Esophagus squamous epithelium (tissue), 5 donors: ENCODE measurements at places on chromosomes 12 and 14.

- DNase-seq: no peak
Observed at GRCh38 chr12:53868511-53868986, 70.1 kb upstream of the HOXC13 start.

DNA sequence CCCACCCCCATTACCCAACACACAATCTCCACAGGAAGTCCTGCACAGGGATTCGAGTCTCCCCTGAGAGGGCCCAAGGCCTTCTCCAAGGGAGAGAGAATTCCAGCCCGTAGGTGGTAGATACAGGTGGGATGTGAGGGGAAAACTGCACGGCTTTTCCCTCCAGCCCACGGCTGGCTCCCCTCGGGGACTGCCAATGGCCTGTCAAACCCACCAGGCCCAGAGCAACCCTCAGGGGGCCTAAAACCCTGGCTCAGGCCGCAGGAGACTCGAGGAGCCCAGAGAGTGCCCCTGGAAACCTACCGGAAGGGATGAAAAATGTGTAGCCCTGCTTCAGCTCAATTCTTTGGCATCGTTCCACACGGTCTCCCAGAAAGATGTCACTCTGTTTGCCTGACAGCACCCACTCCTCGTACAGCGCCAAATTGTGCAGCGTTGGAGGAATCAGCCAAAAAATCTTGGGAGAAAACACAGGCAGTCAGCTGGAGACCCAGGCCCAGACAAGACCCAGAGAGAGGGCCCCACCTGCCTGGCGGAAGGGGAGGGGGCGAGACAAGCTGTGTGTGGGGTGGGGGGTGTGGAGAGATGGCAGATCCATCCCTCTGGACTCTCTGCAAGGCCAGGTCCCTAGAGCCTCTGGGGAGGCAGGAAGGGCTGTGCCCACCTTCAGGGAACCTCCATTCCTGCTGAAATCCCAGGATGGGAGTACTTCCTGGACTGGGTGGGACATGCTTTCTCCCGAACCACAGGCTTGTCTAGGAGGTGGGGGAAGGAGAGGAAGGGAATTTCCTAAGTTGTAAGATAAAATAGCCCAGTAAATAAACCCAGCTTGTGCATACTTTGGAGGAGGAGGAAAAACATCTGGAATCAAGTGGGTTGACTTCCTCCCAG lies 48.1 kb downstream of the KDM2B start:
- DNase-seq: no peak

GRCh38 chr14:72714871-72715214 lies 179.1 kb downstream of the DPF3 start:
- DNase-seq: no peak

DNA sequence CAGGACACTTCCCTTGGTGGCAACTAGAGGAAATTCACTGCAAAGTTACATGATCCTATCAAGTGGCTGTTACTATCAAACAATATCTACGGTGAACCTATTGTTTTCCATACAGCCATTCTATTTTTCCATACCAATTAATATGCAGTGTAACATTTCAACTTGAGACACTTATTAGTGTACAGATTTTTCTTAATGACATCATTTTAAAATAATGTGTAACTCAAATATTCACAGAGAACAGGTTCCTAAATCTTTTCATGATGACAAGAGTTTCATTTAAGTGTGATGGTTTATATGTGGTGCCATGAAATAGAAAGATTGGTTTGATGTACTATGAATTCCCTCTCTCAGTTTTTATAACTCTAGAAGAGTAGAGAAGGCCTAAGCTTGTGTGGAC lies 291.2 kb upstream of the SOX5 start:
- DNase-seq: no peak

GRCh38 chr14:100622708-100623485 lies 35.7 kb upstream of the BEGAIN start:
- no peak for DNase-seq

GRCh38 chr14:24609655-24610344 lies at the start of gene GZMH:
GZMH (minus strand) TSS chr14:24609685; CDS start chr14:24609613, 72 bp downstream.
- DNase-seq: no peak

DNA sequence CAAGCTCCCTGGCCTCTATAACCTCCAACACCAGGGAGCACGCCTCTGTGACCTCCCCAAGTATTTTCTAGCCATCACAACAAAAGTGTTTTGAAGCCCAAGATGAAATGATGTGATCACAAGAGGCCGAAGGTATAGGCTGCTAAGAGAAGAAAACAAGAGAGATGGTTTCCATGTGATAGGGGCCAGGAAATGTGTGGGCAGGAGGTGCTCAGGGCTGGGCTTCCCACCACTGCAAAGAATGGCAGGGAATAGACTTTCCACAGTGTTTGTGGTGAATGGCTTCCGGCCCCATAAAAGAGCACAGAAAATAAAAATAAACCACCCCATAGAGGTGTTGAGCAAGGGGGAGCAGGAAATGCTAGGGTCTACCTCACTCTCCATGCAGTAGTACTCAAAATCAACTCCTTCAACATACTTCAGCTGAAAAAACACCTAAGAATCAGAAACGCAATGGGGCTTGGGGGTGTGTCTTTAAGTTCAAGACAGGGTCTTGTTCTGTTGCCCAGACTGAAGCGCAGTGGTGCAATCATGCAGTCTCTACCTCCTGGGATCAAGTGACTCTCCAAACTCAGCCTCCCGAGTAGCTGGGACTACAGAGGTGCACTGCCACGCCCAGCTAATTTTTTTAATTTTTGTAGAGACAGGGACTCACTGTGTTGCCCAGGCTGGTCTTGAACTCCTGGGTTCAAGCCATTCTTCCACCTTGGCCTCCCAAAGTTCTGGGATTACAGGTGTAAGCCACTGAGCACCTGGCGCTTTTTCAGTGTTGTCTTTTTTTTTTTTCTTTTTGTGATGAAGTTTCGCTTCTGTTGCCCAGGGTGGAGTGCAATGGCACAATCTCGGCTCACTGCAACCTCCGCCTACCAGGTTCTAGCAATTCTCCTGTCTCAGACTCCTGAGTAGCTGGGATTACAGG lies 27.1 kb downstream of the DAD1 start:
- no peak for DNase-seq

GRCh38 chr12:25616286-25616685 lies 63.2 kb upstream of the LMNTD1 start:
- no peak for DNase-seq

GRCh38 chr12:107568718-107569117 lies 116.9 kb upstream of the PWP1 start:
- DNase-seq: no peak

- DNase-seq: no peak
Observed at GRCh38 chr12:48788854-48789775, at the start of gene ADCY6. ADCY6 (minus strand) TSS chr12:48789089; CDS start chr12:48783434, 5,655 bp downstream.

- no peak for DNase-seq
Observed at GRCh38 chr12:110234331-110234751, 46.7 kb upstream of the ATP2A2 start.
